ENCODE measurements at places on chromosomes 5 and 9.

DNA sequence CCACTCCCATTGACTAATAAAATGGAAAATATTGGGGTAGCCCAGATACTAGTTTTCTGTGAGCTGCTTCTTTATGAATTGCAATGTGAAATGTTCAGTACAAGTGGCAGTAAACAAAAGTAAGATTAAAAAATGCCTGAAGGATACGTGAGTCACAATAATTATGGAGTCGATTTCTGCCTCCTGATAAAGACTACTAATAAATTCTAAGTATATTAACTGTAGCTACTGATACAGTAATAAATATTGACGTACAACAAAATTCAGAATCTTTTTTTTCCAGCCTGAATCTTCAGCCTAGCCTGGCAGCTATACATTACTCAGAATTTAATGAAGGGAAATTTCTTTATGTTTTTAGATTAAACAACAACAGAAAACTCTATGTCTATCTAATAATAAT is 218.1 kb downstream of the MPDZ start:
- DNase-seq = no peak

DNA sequence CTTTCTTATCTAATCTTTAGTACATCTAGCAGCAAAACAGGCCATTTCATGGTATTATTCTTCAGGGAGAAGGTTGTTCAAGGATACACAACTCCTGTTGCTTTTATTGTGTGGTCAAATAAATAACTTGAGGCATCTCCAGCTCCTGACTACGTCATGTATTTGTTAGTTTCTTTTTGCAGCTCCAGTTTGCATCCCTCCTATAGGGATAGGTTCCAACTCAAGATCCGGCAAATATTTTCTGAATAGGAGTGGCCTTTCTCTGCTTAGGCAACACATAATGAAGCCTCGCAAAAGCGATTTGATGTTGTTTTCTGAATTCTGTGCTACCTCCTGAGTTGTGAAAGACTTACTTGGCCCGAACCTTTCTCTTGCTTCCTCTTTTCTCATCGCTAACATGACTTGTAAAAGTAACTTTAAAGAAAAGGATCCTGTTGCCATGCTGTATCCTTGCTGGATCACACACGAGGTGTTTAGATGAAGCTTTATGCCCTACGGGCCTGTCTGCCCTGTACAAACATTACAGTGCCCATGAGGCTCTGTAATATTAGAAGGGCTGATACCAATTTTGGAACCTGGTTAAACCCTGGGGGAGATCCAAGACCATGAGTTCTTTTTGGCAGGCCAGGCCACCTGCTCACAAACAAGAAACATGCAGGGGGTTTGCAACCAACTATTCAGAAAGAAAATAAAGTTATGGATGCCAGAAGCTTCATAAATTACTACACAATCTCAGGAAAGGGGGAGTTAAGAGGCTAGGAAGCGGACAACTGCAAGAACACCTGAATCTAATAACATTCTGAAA is 149.8 kb upstream of the FGF10 start:
- DNase-seq = no peak

GRCh38 chr9:89435071-89435823 is 62.7 kb downstream of the SEMA4D start:
- DNase-seq = no peak

DNA sequence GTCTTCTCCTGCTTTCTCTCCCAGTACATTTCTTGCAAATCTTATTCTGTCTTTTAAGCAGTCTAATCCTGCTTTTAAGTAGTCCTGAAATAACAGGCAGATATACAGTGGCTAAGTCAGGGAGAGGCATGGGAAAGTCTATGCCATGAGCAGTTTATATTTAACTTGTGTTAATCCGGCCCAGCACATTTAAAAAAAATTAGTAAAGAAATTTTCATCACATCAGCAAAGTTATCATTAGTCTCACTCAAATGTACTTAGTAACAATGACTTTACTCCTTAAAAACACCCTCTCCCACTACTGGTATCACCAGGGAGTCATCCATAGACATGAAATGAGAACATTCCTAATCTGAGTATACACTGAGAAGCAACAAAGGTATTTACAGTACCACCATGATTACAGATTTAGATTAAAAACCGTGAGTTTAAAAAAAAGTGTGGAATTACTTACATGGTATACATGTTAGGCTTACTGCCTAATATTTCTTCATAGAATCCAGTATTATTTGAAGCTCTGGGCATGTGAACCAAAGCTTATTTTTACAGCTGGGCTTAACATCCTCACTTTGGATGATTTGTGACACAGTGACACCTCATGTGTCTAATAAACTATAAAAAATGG is 75.9 kb upstream of the DAB2 start:
- DNase-seq = no peak

GRCh38 chr9:37511016-37512010 is 25.6 kb downstream of the POLR1E start:
- no peak for DNase-seq

DNA sequence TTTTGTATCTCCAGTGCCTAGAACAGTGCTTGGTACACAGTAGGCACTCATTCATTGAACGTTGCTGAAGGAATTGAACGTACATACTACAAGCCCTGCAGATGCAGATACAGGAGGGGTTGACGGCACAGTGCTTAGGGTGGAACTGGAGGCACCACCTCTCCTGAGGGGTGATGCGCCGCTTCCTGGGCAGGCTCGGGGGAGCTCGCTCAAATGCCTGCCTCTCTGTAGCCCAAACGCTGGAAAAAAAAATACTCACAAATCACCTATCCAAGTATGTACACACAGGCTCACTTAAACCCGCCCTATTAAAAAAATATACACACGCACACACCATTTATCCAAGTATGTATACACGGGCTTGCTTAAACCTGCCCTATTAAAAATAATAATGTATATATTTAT is 536 bp upstream of the COMMD10 start:
- peak; percentile 28 for DNase-seq

DNA sequence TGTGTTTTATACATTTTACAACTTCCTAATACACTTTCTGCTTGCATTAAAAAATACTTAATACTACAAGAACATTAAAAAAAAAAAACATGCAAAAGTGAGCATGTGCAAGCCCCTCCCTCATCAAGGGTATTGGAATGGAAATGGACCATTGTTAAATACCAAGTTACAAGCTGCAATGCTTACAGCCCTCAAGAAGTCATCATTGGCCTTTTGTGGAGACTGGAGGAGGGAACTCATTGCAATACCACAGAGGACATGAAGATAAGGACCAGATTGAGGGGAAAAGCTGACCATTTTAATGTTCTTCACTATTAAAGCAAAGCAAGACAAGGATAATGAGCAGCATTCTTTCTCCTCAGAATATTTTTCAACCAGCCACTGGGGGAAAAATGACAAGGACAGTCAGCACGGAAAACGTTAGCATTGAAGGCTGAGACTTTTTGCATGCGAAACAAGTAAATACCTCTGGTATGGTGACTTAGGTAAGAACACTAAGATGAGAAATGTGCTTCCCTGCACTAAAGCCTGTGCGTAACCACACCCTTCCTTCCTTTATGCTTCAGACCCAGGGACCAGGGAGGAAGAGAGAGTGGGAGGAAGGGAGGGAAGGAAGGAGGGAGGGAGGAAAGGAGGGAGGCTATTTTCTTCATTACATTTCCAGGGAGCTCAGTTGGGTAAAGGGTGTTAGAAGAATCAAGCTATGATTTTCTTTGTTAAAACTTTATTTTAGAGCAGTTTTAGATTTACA is 141.1 kb upstream of the RAPGEF1 start:
- DNase-seq = no peak

- DNase-seq = no peak
Observed at GRCh38 chr5:178209334-178210072, 5.2 kb downstream of the HNRNPAB start.

- no peak for DNase-seq
Observed at GRCh38 chr5:50320131-50320749, 120.8 kb downstream of the EMB start.

DNA sequence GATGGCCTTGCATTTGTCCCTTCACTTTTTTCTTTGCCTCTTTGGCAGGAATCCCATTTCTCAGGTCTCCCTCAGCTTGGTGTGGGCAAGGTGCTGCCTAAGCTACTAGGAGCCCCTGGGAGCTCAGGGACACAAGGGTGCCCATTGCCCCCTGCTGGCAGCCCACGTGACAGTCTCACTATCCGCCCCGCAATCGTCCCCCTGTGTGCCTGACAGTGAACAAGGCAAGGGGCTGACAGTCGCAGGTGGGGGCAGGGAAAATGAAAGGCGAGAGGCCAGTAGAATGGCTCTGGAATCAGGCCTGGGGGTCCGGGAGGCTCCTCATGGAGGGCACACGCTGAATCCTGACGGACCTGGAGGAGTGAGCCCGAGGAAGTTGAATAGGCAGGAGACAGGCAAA is 2.0 kb upstream of the PCDH12 start:
- DNase-seq = peak; percentile 25

GRCh38 chr9:2597483-2597882 is 24.1 kb upstream of the VLDLR start:
- DNase-seq = no peak

DNA sequence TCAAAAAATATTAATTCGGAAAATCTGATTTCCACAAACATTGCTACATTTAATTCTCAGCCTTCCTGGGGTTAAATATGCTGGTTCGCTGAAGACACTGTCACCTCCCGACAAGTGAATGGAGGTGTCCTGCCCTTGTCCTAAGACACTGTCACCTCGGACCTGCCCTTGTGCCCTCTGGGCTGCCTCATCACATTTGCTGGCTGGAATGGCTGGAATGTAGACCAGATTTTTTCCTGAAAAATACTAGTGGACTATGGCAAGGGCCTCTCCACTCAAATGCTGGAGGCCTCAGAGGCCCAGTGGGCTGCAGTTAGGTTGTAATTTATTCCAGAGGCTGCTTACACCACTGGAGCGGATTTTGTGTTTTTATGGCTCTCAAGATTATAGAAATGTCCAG is 28.2 kb downstream of the CACNA1B start:
- DNase-seq = no peak

DNA sequence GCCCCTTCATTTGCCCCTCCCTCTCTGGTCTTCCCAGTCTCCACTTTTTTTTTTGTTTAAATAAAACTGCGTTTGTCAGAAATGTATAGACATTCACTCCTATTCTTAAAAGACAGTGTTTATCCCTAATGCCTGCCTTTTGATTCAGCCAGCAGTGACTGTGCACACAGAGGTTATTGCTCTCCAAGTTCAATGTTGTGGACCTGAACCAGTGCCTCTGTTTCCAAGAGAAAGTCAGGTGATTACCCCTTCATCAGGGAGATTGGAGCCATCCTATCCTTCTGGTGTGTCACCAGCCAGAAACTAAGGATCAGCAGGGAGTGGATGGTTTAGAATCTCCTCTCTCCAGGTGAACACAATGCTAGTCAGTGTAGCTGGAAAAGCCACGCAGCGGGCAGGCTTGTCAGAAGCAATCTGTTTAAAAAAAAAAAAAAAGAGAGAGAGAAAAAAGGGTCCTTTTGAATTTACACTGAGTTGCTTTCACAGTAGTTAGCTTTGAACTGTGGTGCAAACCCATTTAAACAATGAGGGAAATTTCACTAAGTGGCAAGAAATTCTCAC is 167.5 kb upstream of the DMRT1 start:
- DNase-seq = no peak

DNA sequence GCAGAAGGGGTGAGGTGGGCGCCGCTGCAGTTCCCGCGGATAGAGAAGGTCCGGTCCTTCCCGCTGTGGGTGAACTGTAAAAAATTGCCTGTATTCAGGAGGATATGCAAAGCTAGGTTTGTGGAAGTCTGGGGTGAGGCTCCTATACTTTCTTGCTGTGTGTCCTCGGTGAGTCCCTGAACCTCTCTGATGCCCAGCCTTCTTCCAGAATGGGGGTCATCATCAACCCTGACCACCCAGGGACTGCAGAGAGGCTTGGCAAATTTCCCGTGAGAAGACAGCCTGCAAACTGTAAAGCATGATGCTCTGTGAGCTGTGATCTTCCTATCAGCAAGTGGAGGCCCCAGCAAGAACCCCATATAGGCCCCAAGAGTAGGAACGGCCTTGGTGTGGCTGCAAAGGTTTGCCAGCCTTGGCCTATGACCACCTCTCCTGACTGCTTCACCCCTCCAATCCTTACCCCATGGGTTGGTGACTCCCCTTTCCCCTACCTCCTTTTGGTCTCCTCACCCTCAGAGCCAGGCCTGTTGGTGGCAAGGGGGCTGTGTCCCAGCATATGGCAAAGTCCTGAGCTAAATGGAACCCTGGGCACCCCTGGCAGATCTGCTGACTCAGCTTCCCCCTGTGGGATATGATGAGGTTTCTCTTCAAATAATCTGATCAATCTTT is 760 bp downstream of the ALDH1B1 start:
- no peak for DNase-seq

DNA sequence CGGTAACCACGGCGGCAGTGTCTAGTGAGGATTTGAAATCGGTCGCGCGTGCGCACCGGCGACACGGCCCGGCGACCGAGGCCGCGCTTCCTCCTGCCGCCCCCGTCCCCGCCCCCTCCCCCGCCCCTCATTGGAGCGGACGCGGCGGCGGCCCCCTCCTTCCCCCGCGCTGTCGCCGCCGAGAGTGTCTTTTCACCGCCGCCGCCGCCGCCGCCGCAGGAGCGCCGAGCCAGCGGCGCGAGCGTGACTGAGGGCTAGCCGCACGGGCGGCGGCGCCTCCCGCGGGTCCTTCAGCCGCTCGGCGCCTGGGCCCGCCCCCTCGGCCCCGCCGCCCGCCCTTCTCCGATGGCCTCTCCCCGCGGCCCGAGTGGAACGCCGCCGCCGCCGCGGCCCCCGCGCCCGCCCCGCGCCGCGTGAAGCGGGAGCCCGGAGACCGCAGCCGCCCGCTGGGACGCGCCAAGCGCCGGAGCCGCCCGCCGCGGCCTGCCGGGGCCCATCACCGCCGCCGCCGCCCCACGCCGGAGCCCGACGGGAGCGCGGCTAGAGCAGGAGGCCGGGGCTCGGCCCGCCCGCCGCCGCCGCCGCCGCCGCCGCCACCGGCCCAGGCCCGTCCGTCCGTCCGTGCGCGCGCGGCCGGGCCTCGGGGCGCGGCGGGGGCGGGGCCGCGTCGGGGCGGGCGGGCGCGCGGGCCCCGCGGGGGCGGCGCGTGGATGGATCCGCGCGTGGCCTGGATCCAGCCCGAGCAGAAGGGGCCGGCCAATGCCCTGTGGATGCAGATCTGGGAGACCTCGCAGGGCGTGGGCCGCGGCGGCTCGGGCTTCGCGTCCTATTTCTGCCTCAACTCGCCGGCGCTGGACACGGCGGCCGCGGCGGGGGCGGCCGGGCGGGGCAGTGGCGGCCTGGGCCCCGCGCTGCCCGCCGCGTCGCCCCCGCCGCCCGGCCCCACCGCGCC is at the start of gene TENT4A:
Gene TENT4A (plus strand): TSS at position 159 of the 952 bp plus-strand sequence. CDS start 552 bp downstream, at position 711.
- DNase-seq = peak; percentile 24

- peak; percentile 56 for DNase-seq
Observed at GRCh38 chr9:35729700-35730485, 2.1 kb downstream of the TLN1 start.

DNA sequence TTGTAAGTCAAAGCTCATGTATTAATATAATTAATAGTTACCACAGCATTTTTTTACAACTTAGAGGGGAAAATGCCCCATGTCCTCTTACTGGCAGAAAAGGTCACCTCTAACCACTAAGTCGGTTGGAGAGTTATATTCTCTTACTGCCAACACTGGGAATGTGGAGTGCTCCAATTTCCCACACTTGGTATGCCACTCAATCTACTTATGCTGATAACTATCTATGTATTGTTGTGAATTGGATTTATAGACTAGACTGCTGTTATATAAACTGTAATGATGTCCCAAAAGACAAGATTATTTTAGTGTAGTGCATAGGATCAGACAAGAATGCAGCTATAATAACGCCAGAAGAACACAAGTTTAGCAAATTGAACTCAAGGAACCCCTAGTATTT is 2385.2 kb upstream of the C9orf72 start:
- no peak for DNase-seq

Measured in CD4-positive, alpha-beta T cell treated with Interleukin-21 for 1 hour (primary cell).